ENCODE measurements at places on chromosomes 7 and 10.

GRCh38 chr7:145289384-145289783, 453.5 kb upstream of the TPK1 start:
- no peak for DNase-seq

GRCh38 chr7:151715666-151716315, 161.1 kb downstream of the PRKAG2 start:
- DNase-seq: no peak

DNA sequence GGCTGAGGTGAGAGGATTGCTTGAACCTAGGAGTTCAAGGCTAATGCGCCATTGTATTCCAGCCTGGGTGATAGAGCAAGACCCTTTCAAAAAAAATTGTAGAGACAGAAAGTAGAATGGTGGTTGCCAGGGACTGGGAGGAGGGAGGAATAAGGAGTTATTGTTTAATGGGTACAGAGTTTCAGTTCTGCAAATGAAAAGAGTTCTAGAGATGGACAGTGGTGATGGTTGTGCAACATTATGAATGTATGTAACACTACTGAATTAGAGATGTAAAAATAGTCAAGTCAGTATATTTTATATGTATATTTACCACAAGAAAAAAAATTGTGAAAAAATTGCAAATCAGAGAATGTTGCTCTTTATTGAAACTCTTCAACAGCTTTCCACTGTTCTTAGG, 266.5 kb upstream of the NPY start:
- no peak for DNase-seq

- no peak for DNase-seq
These were observed 865.4 kb downstream of the CCSER2 start for GRCh38 chr10:85193796-85194195.

DNA sequence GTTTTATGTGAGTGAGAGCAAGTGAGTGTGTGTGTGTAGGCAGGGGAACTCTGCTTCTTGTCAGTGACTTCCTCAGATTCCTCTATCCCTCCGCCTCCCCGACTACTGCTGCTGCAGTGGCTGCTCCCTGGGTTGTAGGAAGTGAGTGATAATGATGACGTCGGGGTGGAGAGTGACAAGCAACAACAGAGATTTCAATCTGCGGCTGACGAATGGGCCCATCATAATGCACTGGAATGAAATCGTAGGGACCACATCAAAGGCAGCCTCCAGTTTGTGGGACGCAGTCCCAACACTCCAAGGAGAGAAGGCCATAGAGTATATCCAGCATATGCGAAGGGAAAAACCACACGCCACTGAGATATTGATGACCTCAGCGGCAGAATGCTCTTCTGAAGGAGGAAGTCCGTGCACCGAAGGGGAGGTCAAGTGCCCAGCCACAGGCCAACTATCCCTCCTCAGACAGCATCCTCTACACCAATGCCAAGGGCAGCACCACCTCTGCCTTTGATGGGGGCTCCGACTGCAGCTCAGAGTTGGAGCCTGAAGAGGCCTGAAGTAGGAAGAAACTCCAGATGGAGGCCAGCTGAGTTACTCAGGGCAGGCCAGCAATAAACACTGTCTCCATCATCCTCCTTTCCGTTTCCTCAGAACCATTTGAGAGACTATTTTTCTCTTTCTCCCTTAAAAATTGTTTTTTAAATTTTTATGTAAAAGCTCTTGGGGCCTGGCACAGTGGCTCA, 11.3 kb upstream of the STMP1 start:
- no peak for DNase-seq

GRCh38 chr7:4033996-4034395, 648.1 kb upstream of the FOXK1 start:
- no peak for DNase-seq

- DNase-seq: no peak
These were observed 41.0 kb downstream of the FKBP6 start for GRCh38 chr7:73369009-73369408.

DNA sequence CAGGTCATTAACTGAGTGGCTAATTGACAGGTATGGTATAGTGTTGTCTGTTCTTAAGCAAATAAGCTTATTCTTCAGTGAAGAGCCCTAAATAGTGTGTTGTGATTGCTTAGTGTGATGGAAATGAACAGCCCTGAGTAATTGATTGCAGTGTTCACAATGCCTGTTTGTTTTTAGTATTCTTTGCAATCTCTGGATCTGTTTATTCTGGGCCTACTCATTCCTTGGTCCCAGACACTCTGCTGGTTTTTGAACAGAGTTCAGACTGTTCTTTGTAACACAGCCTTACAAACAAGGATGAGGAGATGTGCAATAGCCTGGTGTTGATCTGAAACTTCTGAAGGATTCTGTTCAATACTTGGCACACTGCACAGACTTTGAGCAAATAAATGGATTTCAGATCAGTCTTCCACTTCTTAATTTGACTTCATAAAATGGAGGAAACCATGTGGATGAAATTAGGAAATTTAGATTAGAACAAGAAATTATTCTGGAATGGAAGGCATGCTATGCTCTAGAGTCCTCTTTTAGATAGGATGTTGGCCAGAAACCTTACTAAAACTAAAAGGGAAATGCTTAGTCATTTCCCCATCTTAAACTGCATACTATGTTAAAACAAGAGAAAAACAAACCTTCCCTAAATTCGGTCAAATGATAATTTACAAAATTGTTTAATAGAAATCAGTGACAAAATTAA, 444.2 kb upstream of the SEMA3D start:
- DNase-seq: no peak

DNA sequence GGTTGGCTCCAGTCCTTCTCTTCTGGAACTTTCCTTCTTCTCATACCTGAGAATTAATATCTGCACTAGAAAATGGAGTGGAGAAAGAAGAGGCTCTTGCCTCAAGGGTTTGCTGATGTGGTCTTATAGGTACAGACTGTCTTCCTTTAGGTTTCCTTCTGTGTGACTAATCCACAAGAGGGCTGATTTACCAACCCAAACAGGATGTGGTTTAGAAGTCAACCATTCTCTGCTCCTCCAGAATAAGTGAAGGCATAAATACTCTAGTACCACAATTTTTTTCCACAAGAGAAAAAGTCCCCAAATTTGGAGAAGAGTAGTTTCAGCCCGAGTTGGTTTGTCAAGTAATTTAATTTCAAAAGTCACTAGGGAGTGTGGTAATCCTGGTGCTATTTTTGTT, 85.8 kb downstream of the NRP1 start:
- no peak for DNase-seq

GRCh38 chr10:88881922-88882645, 2.0 kb downstream of the STAMBPL1 start:
- no peak for DNase-seq

DNA sequence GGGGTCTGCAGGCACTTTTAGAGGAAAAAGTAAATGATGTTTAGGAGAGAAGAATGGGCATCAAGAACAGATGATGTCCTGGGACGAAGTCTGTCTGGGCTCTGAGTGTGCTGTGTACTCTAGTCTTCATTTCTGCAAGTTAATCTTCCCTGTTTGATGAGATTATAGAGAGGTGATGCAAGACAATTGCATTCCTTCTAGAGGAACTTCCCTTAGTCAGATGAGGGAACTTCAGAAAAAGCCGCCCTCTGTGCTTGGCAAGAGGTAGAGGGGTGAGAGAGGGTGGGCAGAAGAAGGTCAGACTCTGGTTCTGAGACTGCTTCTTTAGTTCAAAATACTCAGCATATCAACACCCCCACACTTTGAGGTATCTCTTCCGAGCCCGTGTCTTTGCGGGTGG, 797.9 kb downstream of the LRMDA start:
- DNase-seq: no peak

DNA sequence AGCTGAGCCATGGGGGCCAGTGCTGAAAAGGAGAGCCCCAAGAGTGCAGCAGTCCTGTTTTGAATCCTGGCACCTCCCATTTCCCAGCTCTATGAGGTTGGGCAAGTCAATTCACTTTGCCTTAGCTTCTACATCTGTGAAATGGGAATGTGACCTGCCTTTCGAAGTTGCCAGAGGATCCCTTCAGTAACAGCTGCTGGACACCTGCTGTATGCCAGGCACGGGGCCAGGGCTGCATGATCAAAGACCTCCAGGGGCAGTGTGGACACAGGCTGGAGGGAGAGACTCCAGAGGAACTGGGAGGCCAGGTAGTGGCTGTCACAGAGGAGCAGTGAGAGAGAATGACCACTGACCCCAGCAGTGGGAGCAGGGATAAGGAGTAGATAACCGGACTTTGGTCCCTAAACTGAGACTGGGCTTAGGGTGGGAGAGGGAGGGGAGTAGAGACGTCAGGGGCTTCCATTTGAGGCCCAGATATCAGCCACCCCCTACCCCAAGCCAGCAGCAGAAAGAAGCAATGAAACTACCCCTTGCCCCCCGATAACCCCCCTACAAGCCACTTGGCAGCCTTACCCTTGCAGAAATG, 45.2 kb downstream of the SRRM3 start:
- DNase-seq: no peak

DNA sequence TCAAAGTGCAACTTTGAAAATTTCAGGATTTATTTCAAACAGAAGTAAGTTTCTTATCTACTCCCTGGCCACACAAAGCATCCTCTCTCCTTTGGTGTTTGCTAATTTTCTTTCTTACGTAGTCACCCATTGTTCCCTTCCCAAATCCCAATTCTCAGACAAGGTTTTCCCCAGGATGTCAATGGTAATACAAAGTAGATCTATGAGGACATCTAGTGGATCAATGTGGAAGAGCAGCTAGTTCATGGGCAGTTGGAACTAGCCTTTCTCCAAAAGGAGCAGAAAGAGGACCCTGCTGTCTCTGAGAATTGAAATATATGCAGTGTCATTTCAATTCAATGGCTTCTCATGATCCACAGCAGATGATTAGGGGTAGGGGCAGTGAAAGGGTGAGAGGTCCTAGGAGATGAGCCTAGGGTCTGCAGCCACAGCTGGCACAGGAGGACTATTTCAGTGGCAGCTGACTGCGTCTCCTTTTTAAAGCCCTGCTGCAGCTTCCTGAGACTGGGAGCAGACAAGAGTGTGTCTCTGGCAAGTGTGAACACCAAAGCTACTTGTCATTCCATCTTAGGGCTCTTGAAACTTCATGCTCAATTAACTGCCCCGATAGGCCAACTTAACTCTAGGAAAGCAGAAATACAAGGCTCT, 632.6 kb downstream of the KCNMA1 start:
- DNase-seq: peak; percentile 57

DNA sequence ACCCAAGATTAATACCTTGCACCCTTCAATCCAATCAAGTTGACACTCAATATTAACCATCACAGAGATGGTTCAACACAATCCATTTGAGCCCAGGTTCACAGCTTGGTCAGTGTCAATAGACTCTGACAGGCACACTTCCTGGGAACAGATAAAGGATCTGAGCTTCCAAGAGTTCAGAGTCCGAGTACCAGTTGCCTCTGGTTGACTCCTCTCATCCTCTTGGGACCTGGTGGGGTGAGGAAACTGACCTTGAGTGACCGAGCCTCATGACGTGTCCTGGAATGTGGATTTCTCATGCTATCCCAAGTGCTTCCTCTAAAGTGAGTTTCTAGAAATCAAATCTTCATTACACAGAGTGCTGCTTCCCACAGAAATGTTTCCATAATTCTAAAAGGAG, 162.0 kb downstream of the CYP26A1 start:
- DNase-seq: no peak

GRCh38 chr7:46126675-46127300, 205.7 kb upstream of the IGFBP3 start:
- no peak for DNase-seq

GRCh38 chr7:77360104-77360503, 56.0 kb downstream of the GSAP start:
- DNase-seq: no peak

GRCh38 chr10:124522933-124523871, 61.6 kb downstream of the LHPP start:
- no peak for DNase-seq

DNA sequence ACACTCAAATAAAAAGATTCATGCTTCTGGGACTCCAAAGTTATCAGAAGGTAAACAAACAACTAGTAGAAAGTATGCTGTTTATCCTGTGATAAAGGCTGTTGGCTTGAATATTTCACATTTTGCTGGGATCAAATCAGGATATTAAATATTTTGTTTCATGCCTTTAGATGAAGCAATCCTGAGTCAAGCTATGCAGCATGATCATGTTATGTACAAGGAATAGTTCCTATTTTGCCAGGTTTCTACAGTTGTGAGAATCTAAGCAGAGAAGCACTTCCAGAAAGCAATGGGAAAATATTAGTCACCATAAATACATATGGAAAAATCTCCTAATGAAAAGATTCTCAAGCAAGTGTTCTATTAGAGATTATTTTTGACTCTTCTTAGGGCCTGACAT, 262.8 kb upstream of the PCDH15 start:
- peak; percentile 22 for DNase-seq

- DNase-seq: no peak
These were observed 102.9 kb downstream of the CRPPA start for GRCh38 chr7:16318463-16318862.

DNA sequence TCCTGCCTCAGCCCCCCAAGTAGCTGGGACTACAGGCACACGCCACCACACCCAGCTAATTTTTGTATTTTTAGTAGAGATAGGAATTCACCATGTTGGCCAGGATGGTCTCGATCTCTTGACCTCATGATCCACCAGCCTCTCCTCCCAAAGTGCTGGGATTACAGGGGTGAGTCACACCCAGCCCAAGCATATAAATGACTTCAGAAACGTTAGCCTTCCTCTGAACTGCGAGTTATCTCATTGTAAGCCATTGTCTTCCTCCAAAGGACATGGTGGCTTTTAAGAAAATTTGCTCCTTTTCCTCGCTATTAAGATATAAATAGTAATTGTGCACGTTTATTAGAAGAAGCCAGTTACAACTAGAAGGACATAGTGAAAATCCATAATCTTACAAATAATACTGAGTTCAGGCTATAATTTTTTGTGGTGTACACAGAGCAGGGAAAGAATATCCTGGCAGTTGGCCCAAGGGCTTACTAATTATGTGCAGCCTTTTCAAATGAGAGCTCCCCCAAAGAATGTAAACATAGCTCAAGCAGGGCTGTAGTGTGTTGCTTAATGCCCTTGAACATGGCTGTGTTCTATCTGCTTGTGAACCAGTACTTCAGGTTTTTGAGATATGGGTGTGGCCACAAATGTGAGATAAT, 495.8 kb downstream of the PARD3 start:
- no peak for DNase-seq

DNA sequence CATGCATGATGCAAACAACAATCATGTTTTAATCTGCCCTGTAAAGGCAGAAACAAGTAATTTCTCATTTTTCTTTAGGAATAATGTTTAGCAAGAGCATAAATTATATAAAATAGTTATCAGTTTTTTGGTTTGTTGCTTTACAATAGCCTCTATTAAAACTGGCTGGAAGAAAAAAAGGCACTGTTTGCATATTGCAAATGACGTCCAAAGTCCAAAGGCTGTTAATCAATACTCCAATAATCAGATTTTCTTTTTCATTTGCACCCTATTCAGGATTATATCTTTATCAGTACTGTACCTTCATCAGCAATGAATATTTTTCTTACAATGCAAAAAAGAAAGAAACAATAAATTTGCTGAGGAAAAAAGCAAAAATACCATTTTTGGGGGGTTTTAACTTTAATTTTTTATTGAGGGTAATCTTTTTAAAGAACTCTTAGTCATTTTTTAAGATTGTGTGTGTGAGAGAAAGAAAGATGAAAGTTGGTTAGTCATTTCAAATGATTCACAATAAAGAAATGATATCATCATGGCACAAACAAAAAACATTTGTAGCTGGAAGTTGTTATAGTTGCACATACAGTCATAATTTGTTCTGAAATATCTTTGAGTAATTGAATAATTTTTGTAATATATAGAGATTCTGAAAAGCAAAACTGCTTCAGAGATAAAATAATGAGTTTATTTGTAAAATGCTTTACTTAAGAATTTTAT, 44.4 kb upstream of the AKR1C2 start:
- DNase-seq: no peak
